ENCODE measurements at places on chromosomes 4 and X.

DNA sequence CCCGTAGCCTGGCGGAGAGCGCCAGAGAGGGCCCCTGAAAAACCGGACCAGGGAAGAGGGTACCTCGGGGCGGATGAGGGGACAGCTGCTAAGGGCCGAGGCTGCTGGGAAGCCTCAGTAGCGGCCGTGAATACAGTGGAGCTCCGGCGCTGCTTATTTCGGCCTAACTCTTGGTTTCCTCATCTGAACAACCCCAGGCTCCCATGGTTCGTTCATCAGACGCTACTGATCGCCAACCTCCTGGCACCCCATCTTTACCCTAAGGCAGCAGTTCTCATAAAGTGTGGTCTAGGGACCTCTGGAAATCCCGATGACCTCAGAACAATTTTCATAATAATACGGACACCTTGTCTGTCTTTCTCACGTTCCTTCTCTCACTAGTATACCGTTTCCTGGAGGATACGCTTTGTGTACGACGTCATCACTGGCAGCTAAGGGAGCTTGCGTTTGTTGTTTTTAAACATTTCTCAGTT, 645 bp upstream of the RAB28 start:
- DNase-seq, result peak; percentile 41

GRCh38 chr4:40438384-40439026, 103.4 kb downstream of the CHRNA9 start:
- no peak for DNase-seq

DNA sequence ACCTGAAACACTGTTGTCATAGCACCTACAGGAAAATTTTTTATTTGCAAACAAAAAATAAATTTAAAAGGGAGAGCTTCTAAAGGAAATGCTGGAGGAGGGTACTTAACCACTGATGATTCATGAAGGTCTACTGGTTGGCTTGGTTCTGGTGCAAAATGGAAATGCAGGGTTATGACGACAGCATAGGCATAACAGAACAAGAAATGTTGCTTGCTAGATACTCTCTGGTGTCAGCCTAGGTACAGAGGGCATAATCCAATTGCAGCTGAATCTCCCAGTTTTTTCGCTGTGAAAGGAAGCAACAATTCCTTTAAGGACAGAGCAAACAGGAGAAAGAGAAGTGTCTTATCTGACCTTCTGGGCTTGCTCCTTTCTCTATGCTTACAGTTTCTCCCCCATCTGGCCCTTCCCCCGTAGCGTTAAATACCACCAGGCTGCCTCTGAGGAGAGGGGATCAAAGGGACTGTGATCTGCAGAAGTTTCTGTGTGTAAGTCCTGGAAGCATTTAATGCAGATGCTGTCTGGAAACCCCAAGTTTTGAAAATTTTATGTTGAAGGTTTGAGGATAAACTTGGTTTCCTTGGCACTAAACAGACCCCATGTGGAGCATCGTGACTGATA, 23.7 kb upstream of the CASK start:
- DNase-seq, result no peak

GRCh38 chrX:69362354-69362753, 141.8 kb upstream of the NALF2 start:
- DNase-seq, result no peak

GRCh38 chrX:45445745-45446412, 245.2 kb upstream of the DIPK2B start:
- peak; percentile 23 for DNase-seq

- no peak for DNase-seq
Observed at GRCh38 chr4:2259036-2259540, 2.8 kb downstream of the MXD4 start.

- DNase-seq, result no peak
Observed at GRCh38 chrX:12991575-12991974, 16.7 kb downstream of the TMSB4X start.

DNA sequence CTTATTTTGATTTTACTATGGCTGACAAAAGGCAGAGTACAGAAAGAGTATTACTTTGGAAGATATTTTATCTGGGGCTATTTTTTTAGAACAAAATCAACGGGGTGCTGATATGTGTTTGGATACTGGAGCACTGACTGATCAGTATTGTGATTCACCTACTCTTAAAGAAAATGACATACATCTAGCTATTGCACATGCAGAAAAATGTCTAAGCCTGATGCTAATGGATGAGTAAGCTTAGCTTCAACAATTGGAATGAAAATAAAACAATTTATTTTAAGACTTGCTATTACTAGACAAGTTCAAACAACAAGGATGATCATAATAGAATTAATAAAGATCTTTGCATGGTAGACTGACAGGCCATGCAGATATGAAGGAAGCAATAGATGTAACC, 262.0 kb downstream of the PPP1R2C start:
- DNase-seq, result no peak

- DNase-seq, result no peak
Observed at GRCh38 chrX:24646745-24647182, 383 bp downstream of the PCYT1B start.

- no peak for DNase-seq
Observed at GRCh38 chr4:78414116-78414515, 137.5 kb upstream of the ANXA3 start.

- no peak for DNase-seq
Observed at GRCh38 chr4:48046059-48046458, 29.5 kb downstream of the NIPAL1 start.

DNA sequence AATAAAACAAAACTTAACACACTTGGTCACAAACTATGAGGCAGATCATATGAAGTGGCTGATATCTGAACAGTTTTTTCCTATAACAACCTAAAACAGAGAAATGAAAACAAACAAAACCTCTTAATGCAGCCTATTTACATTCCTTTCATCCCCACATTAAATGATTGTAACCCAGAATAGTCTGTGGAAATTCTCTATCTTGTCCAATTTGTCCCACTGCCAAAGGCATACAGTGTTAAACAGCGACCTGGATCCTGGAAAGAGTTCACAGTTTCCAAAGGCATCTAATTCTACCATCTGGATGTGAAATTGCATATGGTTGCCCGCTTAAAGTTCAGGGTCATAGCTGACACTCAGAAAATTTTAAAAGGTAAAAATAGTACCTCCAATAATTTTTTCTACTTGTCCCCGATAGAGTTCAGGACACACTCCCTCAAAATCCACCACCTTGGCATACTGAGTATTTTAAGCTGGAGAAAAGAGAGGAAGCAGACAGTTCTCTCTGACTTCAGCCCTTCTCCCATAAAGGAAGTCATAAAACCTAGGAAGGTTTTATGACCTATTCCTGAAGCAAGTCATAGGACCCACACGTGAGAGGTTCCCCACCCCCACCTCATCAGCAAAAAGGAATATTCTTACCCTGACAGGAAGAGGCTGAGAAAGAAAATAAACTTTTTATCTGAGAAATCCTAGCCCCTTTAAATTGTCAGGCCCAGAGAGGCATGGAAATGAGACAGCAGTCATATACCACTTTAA, 270.2 kb downstream of the PAPSS1 start:
- no peak for DNase-seq

DNA sequence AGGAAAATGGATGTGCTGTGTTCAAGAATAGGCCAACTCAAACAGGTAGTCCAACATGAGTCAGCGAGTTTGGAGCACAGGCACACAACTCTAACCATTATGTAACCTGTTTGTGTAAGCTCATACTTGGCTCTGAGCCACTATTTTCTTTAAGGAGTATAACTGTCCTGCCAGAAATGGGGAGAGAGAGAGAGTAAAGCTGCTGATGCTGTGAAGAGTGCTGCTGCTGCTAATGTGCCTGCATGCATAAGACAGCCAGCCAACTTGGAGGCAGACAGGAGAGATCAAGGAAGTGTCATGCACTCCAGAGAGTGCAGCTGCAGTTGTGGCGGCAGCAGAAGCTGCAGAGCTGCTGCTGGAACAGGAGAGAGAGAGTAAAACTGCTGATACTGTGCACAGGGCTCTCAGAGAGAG, 11.7 kb upstream of the STATH start:
- peak; percentile 19 for DNase-seq

DNA sequence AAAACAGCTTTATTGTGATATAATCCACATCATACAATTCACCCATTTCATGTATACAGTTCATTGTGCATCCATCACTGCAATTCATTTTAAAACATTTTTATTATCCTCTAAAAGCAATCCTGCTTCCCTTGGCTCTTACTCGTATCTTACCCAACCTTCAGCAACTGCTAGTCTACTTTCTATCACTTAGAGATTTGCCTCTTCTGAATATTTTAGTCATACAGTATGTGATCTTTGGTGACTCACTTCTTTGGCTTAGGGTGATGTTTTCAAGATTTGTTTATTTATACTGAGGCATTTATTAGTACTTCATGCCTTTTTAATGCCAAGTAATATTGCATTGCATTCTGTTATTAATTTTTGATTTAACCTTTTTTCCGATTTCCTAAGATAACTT, 15.0 kb upstream of the MSMO1 start:
- no peak for DNase-seq

- no peak for DNase-seq
Observed at GRCh38 chr4:74166135-74166534, 8.2 kb downstream of the MTHFD2L start.

DNA sequence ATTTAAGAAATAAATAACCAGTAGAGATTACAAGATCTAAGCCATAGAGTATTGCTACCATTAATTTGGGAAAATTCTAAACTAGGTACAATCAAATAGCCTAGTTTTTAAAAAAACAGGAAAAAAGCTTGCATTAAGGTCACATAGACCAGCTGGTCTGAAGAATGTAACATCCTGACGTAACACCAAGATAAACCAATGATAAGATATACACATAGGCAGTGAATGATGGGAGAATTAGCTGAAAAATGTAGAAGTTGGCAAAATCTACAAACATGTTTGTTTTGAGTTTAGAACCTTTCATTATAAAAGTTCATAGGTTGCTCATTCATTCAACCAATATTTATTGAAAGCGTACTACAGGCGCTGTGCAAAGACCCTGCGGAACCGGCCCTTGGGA, 120.0 kb downstream of the SH3RF1 start:
- no peak for DNase-seq

DNA sequence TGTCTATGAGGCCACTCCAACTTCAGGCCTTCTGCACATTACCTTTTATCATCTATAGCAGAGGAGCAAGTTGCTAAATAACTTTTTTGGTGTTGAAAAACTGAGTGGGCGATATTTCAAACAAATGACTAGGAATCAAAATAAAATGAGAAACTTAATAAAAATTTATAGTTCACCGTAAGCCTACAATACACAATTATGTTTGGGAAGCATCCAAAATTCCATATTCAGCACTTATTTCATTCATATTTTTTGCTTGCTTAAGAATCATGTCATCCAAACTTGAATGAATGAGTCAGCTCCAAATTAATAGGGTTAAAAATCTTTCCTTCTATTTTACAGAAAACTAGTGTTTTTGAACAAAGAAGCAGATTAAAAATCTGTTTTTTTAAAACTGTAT, 119.1 kb downstream of the SH3RF1 start:
- DNase-seq, result no peak
